Ovary (tissue), 10 donors: ENCODE measurements at places on chromosomes 7 and 10. TPM values are rescaled to one million over a fixed set of nuclear protein-coding genes. Genes with fewer than 3 reads are reported as not detected.

The ADRA2A gene
- polyA plus RNA-seq: 19.0 TPM

The TRPV5 gene
- not detected for polyA plus RNA-seq

The GIMAP8 gene
- polyA plus RNA-seq: 12.2 TPM

The SLC16A12 gene
- polyA plus RNA-seq: 1.2 TPM

The C10orf90 gene
- not detected for polyA plus RNA-seq

The CDHR1 gene
- polyA plus RNA-seq: 0.17 TPM

The ARPC1A gene
- polyA plus RNA-seq: 98.1 TPM

The PON3 gene
- polyA plus RNA-seq: 18.6 TPM

The JAZF1 gene
- polyA plus RNA-seq: 11.6 TPM

The GNG11 gene
- 81.0 TPM for polyA plus RNA-seq

The GDF10 gene
- 0.12 TPM for polyA plus RNA-seq

The DOCK4 gene
- 9.5 TPM for polyA plus RNA-seq

The PITX3 gene
- polyA plus RNA-seq: not detected
